ENCODE measurements at places on chromosomes 1 and 21. TPM values are rescaled to one million over a fixed set of nuclear protein-coding genes. Genes with fewer than 3 reads are reported as not detected.

Gene TFAP2E
- 3.4 TPM for total RNA-seq

DNA sequence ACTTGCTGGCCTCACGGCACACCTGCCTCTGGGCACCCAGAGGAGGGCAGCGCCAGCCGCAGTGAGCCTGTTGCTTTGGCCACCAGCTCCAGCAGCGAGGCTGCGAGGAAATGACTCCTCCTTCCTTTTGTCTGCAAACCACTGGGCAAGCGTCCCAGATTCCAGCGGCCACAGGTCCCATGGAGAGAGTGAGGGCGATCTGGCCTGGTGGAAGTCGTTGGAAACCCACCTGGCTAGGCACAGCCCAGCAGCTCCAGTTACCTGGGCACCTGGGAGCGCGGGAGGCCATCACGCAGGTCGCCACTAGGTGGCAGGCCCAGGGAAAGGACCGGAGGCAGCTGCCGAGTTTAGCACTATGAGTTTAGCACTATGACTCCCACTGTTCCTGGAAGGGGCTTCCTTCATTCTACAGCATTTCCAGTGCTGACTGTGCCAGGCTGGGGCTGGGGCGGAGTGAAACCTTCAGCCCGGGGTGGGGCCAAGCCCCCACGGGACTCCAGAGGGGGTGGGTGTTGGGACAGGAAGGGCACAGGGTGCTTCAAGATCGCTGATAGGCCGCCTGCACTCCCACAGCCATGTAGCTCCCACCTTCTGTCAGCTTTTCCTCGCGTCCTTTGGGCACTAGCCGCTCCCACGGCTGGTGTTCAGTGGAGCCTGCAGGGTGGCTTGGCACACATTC, 1.1 kb upstream of the ESPN start:
- no peak for DNase-seq

DNA sequence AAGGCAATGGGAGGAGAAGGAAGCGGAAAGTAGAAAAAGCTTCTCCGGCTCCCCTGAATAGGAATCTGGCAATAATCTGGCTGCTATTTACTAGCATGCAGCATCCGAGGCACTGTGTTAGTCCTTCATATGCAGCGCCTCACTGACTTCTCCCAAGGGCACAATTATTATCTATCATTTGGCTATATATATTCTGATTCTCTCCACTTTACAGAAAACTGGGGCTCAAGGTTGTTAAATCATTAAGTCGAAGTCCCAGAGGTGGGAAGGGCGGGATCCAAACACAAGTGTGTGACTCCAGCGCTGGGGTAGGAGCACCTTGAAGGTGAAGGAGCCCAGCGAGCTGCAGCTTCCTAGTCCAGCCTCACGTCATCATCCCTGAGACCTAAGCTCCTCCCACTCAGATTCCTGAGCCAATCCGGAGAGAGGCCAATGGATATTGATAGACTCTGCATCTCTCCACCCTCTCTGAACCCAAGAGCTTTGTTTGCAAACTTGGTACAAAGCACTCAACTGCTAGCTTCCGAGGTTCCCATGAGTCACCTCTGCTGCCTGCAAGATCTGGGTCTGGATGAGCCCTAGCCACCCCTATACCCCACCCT, 16.6 kb upstream of the EYA3 start:
- no peak for DNase-seq

DNA sequence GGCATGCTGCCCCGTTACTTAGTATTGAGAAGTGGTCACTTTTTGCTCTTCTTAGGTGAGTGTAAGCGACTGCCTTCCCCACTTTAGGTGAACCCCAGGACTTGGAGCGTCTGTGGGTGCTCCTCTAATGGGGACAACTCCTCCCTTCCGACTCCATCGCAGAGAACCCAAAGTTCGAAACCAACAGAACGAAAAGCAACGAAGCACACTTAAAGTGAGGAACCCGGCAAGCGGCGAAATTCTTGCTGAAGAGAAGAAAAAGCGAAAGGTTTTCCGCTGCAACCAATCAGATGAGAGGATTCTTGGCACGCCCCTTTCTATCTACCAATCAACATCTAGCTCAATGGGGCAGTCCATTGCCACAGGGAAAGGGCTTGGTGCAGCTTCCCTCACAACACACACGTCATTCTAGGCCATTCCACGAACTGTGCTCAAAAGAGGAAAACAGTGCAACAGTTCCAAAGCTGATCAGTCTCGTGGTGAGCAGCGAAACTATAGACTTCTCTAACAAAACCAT, 709 bp upstream of the SUCO start:
- peak; percentile 87 for DNase-seq

DNA sequence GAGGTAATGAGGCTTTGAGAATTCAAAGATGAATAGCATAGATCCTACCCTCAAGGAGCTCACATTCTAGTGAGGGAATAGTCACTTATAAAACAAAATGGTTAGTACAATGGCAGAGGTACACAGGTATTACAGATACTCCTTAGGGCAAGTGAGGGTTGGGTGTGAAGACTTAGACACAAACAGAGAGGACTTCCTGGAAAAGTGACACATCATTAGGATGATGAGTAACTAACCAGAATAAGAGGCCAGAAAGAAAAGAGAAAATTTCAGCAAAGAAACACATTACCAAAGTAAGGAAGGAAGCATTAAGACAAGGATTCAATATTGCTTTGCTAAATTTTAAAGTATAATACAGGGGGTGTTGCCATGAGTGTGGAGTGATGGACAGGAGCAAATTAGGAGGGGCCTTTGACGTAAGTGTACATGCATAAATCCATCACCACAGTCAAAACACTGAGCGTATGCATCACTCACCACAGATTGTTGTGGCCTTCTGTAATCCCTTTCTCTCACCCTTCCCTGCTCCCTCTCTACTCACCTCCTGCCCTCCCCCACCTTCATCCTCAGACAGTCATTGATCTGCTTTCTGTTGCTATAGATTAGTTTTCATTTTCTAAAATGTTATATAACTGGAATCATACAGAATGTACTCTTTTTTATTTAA, 7.9 kb downstream of the CD53 start:
- no peak for DNase-seq

GRCh38 chr1:86429835-86430234, 5.9 kb downstream of the CLCA2 start:
- DNase-seq: no peak

- DNase-seq: no peak
Observed at GRCh38 chr21:20527731-20528460, 470.3 kb upstream of the NCAM2 start.

- DNase-seq: no peak
Observed at GRCh38 chr1:15000671-15001070, 152.9 kb upstream of the TMEM51 start.

GRCh38 chr1:36350659-36351226, 27.3 kb upstream of the EVA1B start:
- DNase-seq: no peak

GRCh38 chr1:201739492-201740085, 89.4 kb upstream of the IPO9 start:
- no peak for DNase-seq

- DNase-seq: no peak
Observed at GRCh38 chr1:22971611-22972405, 858 bp downstream of the LACTBL1 start.

DNA sequence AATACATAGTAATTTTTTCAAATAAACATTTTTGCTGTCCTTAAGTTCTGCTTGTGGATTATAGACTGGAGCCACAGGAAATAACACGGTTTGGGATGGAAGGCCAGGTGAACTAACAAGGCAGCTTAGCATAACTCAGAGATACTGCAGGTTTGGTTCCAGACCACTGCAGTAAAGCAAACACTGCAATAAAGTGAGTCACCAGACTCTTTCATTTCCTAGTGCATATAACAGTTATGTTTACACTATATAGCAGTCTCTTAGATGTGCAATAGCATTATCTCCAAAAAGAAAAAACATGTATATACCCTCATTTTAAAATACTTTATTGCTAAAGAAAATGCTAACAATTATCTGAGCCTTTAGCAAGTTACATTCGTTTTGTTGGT, 22.0 kb downstream of the LRRC42 start:
- DNase-seq: no peak

DNA sequence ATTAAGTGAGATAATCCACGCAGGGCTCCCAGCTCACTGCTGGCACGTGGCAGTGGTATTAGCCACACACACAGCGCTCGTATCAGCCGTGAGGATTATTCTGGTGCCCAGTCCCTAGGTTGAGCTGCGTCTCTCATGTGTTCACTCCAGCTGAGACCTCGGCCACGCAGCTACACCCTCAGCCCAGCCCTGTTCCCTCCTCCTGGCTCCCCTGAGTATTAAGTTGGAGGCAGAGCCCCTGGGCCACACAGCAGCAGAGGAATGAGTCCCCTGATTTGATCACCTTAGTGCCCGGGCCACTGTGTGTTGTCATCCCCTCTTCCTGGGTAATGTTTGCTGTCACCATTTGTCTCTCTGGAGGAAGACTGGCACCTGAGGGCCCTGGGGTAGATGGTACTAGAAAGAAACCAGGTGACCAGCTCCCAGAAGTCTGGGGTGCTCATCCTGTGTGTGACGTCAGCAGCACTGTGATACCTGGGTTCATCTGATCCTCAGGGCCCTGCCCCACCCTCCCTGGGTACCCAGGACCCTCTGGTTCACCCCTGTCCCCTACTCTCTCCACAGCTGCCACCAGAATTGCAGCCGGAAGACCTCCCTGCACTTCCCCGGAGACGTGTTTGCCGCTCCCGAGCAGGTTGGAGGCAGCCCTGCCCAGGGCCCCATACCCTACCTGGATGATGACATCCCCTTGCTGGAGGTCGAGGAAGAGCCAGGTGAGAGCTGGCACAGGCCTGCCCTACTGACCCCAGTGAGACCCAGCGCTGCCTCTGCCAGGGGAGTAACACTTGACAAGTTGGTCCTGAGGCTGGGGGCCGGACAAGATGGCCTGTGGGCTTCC, 40.1 kb downstream of the DISP3 start:
- no peak for DNase-seq

GRCh38 chr1:246005067-246005466, 502.0 kb downstream of the SMYD3 start:
- DNase-seq: no peak

All from sciatic nerve (tissue), 2 donors.